Thymus (tissue), 14 donors: ENCODE measurements at places on chromosomes 7 and 10. TPM values are rescaled to one million over a fixed set of nuclear protein-coding genes. Genes with fewer than 3 reads are reported as not detected.

DNA sequence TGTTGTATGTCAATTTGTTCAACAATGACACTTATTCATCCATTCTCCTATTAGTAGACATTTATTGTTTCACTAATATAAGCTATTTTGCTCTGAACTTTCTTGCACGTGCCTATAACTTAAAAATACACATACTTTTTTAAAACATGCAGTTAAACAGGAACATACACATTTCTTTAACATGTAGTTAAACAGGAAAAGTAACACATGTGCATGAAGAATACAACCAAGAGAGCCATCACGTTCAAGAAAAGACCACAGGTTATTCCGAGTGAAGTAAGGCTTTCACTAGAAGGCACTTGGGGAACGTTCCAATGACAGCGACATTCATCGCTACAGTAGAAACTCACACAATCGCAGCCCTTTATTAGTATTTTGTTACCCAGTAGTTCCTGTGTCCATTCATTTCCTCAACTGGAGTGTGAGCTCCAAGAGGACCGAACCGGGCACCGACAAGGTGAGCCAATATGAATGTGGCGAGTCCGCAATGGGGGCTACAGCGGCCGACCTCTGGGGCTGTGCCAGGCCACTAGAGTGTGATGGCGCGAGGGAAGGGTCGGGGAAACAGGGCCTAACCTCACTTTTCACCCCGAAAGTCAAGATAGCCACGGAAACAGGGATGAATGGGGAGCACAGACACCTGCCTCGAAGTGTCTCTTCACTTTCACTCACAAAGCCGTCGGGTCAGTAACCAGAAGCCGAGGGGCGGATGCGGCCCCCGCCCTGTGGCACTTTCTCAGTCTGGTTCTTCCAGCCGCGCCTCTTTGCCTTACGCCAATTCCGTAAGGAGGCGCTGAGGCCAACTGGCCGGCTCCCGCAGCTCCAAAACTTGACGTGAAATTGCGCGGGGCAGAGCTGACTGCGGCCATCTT is 775 bp upstream of the SEPTIN7 start:
- DNase-seq, result no peak

GRCh38 chr10:79386637-79387465 is 39.6 kb downstream of the PPIF start:
- DNase-seq, result no peak

DNA sequence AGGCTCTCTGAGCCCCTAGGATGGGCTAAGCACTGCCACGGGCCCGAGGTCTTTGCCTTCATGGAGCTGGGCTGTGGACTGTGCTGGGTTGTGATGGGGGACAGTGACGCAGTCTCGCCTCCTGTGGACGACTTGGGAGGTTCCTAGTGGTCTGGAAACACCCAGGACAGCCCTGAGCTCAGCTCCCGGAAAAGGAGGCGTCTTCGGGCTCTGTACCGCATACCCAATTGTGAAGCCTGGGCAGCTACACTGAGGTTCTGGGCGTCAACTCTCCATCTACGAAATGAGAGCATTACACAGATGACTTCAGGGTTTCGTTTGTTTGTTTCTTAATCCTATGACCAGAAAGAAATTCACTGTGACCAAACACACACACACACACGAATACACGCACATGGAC is 79.6 kb upstream of the KAT6B start:
- DNase-seq, result no peak

GRCh38 chr10:35795131-35795824 is 153.2 kb upstream of the FZD8 start:
- no peak for DNase-seq

DNA sequence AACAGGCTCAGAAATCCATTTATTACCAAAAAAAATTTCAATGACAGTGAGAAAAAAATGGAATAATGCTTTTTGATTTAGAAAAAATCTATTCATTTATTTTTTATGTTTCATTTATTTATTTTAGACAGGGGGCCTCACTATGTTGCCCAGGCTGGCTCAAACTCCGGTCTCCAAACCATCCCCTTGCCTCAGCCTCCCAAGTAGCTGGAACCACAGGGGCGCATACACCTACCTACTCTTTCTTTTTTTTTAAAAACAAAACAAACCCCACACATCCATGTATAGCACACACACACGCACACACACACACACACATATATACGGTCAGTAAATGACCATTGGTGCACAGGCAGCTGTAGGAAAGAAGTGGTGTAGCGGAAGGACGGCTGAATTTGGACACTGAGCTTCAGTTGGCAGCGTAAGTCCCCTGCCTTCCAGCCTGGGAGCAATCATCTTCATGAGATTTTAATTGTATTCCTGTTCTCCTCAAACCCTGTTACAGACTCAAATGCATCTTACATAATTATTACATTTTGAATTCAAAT is 28.8 kb downstream of the ARL4A start:
- no peak for DNase-seq

GRCh38 chr7:155363852-155364600 is 66.3 kb downstream of the INSIG1 start:
- peak; percentile 39 for DNase-seq

GRCh38 chr7:51847461-51848134 is 531.0 kb upstream of the COBL start:
- no peak for DNase-seq

DNA sequence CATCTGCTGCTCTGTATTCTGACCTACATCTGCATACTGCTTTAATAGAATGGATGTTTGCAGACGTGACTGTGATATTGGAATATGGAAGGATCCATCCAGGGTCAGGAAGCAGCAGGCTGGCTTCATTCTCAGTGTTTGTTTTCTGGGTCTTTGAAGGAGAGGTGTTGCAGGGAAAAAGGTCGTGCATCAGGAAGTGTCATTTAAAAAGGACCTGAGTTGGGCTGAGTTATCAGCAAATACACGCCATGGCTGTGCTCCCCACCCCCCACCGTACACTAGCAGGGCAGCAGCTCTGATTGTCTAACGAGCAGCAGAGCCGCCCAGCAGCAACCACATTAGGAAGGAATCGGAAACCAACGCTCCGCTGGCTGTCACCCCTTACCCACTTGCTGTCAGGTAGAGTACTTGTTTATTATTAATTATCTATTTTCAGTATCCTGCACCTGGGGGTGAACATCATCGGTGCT is 63.1 kb upstream of the STEAP1B start:
- DNase-seq, result no peak

- no peak for DNase-seq
Measured at GRCh38 chr10:123579675-123580074, 86.5 kb upstream of the GPR26 start.

DNA sequence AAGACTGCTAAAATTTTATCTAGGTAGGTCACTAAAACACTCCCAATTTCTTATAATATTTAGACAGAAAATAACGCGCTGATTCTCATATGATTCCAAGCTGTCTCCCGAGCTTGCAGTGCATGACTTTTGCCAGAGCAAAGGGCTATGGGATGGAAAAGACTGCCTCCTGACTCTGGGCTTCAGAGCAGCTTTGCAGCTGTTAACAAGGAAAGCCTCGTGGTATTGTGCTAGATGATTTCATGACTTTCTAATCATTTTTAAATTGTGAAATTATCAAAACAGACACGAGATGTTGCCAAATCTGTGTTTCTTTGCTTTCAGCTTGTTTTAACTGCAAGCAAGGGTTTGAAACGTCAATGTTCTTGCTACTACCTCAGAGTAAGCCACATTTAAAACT is 238.3 kb downstream of the AGMO start:
- DNase-seq, result no peak

DNA sequence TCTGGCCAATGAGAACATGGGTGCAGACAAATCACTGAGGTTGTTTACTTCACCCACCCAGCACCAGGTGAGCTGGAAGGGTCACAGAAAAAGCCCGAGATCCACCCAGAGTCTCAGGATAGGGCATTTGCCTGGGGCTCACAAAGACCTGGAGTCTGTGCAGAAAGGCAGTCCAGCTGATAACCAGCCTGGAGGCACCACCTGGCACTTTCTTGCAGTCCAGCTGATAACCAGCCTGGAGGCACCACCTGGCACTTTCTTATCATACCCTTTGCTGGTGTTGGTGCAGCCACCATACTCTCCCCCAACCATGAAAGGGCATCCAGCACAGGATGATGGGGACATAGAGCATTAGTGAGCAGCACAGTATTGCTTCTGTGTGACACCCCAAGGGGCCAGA is 104.1 kb downstream of the PPP1R3C start:
- DNase-seq, result no peak

The SLC26A5 gene
- total RNA-seq, result 0.05 TPM

The TMEM270 gene
- total RNA-seq, result 0.09 TPM

The TMEM236 gene
- total RNA-seq, result 0.24 TPM

The CYP3A4 gene
- total RNA-seq, result 11.0 TPM

The PRPS1L1 gene
- total RNA-seq, result not detected

The CTTNBP2 gene
- 0.94 TPM for total RNA-seq

The NUTM2B gene
- 0.61 TPM for total RNA-seq

The AGR3 gene
- not detected for total RNA-seq

The EPO gene
- 0.09 TPM for total RNA-seq

The LRGUK gene
- 0.42 TPM for total RNA-seq

The COMTD1 gene
- total RNA-seq, result 11.8 TPM

The HECW1 gene
- 0.05 TPM for total RNA-seq

The ITPRID1 gene
- total RNA-seq, result 0.05 TPM
